ENCODE measurements at places on chromosomes 7 and 10.
A peak's percentile ranks its signal among the peaks of the same experiment; 100 is the strongest.

DNA sequence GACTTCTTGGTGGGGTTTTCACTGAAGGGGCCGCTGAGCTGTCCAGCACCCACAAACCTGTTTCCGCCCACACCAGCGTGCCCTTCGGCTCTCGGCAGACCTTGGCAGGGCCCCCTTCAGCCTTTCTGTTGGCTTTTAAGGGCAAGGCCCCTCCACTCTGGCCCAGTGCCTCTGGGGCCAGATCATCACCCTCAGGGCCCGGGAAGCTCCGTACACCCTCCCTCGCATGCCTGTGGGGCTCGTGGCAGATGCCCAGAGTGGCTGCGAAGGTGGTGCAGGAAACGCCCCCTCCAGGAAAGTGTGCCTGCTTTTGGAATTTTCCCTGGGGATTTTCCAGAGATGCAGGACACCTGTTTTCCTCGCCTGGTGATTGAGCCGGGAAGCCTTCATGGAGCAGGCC lies 7.0 kb downstream of the LHPP start:
- DNase-seq: no peak

DNA sequence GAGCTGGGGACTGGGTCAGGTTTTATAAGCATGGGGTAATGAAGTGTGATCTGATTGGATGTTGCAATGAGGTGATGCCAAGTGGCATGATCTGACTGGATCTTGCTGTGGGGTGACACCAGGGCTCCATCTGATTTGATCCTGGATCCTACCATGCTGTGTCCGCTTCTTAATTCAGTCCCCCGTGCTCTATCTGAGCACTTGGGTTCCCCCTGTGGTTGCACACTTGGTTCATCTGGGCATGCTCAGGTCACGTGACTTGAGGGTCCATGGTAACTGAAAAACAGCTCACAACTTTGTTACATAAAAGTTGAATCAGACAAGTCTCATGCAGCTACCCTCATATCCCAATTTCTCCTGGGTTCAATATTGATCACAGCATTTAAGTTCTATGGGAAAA lies 448.6 kb upstream of the NRP1 start:
- no peak for DNase-seq

GRCh38 chr7:55189146-55189766 lies 170.4 kb downstream of the EGFR start:
- DNase-seq: peak; percentile 46

- DNase-seq: peak; percentile 84
These were observed 57.1 kb downstream of the BPGM start for GRCh38 chr7:134703782-134704181.

DNA sequence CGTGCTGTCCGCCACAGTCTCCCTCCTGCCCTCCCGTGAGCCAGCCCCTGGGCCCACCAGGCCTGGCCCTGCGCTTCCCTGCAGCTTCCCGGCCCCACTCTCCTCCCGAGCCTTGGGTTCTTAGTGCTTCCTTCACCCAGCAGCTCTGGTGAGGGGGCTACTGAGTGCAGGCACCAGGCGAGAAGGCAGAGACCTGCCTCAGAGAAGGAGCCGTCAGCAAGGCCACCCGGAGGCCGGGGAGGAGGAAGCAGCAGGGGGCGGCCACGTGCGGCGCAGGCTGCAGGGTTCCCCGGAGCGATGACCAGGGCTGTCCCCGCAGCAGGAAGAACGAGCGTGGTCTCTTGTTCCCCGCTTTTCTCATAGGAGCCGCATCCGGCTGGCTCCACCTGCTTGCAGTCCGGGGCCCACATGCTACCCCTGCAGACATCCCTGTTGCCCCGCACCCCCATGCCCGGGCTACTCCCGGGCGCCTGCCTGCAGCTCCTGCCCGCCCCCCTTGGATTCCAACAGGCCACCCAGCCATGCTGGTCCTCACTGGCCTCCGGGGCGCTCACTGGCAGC lies 20.5 kb downstream of the YKT6 start:
- no peak for DNase-seq

- DNase-seq: no peak
These were observed 84.4 kb upstream of the TNS3 start for GRCh38 chr7:47666164-47666862.

DNA sequence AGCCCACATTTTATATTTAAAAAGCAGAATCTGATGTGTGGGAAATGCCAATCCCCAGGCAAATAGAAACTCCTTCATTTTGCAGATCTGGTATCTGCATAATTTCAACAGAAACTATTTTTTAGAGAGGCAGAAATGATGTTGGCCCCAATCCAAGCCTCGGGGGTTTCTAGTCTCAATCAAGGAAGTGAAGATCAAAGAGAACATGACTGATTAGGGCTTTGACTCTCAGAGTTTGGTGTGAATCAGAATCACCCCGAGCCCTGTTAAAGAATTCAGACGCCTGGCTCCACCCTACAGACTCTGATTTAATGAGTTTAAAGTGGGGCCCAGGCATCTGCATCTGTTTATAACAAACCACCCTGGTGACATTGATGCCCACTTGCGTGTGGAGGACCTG lies 36.7 kb upstream of the UBE2H start:
- DNase-seq: no peak

DNA sequence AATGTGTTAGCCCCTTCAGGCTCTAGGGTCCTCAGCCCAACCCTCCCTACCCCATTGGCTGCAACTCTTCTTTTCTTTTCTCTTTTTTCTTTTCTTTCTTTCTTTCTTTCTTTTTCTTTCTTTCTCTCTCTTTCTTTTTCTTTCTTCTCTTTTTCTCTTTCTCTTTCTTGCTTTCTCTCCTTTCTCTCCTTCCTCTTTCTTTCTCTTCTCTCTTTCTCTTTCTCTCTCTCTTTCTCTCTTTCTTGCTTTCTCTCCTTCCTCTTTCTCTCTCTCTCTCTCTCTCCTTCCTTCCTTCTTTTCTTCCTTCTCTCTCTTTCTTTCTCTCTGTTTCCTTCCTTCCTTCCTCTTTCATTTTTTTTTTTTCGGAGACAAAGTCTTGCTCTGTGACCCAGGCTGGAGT lies 458.9 kb downstream of the TYW1 start:
- DNase-seq: no peak

DNA sequence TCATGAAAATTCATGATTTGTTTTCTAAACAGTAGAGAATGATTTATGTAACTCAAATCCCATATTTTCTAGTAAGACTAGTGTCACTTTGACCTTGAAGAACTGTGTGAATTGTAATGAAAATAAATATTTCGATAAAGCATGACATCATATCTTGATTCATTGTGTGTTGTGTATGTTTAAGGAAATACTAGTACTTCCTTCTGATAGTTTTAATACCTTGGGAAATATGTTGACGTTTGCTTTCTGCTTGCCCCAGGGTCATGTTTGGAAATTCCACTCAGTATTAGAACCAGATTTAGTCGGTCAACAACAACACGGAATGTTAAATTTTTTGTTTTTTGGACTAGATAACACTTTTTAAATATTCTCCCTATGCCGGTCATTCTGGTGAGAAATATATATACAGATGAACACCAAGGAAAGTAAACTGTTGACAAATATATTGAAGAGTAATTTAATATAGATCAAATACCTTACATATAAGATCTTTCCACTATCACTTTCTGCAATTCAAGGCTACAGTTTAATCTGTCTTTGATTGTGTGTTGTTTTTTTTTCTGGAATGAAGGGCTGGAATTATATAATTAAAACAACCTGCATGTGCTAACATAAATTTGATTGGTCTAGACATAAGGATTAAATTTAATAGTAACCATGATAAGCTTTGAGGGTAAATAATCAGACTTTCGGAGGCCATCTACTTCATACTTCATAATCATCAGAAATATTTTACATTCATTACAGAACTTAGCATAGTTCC lies 126.2 kb downstream of the MDFIC start:
- no peak for DNase-seq

DNA sequence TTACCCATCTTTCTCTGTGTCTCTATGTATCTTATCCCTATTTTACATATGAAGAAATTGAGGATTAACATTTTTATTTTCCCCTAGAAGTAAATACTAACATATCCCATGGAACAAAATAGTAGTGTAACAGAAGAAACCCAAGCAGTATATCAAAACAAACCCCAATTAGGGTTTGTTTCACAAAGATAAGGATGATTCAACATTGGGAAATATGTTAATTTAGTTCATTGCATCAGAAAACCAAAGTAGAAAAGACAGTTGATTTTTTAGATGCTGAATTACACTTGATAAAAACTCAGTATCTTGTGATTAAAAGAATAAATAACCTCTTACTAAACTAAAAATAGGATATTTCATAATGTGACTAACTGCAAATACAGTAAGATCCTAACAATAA lies 87.8 kb downstream of the GLCCI1 start:
- DNase-seq: no peak

- no peak for DNase-seq
These were observed 405.6 kb downstream of the TYW1 start for GRCh38 chr7:67402280-67402679.

DNA sequence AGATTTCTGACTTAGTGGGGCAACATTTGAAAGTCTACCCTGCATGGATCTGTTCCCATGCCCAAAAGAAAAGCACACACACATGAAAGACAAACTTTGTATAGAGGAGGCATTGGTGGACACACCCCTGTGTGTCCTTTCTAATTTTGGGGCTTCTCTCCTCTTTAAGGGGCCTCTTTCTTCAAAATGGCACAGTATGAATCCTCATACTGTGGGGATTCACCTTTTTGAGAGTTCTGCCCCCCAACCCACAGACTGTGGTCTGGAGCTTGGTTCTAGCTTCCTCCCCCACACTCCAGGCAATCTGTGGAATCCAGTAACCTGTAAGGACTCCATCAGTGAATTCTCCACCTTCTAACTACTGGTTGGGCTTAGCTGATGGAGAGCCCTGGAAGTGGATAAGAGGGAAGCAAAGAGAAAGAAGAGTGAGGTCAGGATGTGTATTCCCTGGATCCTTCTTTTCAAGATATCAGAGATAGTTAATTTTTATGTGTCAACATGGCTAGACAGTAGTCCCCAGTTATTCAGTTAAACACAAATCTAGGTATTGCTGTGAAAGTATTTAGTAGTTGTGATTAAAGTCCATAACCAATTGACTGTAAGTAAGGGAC lies 32.4 kb upstream of the CDK6 start:
- no peak for DNase-seq

DNA sequence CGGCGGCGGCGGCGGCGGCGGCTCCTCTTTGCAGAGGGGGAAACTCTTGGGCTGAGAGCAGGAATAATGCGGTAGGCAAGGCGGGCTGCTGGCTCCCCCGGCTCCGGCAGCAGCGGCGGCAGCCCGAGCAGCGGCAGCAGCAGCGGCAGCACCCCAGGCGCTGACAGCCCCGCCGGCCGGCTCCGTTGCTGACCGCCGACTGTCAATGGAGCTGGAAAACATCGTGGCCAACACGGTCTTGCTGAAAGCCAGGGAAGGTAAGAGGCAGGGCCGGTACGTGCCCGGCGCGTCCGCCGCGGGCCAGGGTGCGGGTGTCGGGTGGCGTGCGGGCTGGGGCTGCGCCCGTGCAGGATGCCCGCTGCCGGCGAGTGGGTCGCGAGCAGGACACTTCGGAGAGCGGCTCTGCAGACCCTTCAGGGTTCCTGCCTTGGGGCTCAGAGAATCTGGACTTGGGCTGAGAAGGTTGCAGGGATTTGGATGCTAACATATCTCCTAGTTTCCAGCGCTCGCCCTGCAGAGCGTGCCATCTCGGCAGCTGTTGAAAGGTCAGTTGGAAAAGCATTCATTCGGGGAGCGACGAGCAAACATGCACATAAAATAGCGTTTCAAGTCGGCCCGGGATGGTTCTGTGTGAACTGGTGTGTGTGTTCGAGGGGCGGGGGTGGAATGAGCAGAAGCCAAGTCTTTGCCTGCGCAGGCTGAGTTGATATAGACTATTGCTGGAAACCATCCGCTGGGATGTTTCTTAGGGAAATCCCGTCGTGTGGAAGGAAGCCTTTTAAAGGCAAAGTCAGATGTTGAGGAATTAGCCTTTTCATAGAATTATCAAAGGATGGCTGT lies 562 bp downstream of the GRK5 start:
- peak; percentile 74 for DNase-seq

- DNase-seq: no peak
These were observed 52.5 kb downstream of the GPR37 start for GRCh38 chr7:124713086-124713485.

- no peak for DNase-seq
These were observed 70.1 kb downstream of the PTPRN2 start for GRCh38 chr7:158517571-158517970.

- DNase-seq: no peak
These were observed 299.9 kb upstream of the LRRTM3 start for GRCh38 chr10:66625709-66626590.

- DNase-seq: no peak
These were observed 2.7 kb downstream of the AOC1 start for GRCh38 chr7:150855046-150855445.

- no peak for DNase-seq
These were observed 259.3 kb upstream of the TMEM72 start for GRCh38 chr10:44651834-44652233.

DNA sequence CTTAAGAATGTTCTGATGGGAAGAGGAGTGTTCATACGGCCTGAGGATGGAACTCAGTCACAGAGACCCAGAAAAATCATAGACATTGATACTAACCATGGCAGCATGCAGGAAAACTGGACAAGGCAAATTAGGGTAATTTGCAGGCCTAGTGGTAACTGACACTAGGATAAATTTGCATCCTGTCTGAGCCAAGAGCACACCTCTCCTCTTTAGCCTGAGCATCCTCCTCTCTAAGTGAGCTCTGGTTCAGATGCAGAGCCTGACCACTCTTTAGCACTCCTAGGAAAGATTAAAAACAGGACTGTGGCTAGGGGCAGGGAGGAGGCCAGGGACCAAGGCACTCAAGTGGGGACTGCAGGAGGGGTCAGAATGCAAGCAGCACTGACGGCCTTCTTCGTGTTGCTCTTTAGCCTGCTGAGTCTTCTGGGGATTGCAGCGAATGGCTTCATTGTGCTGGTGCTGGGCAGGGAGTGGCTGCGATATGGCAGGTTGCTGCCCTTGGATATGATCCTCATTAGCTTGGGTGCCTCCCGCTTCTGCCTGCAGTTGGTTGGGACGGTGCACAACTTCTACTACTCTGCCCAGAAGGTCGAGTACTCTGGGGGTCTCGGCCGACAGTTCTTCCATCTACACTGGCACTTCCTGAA lies at the start of gene TAS2R41:
Gene TAS2R41 (plus strand): TSS at position 373 of the 650 bp plus-strand sequence. CDS start 0 bp downstream, at position 373.
- no peak for DNase-seq

All from ovary (tissue), 10 donors.